Endodermal cell (in vitro differentiated cells): ENCODE measurements at places on chromosomes 12 and 14. TPM values are rescaled to one million over a fixed set of nuclear protein-coding genes. Genes with fewer than 3 reads are reported as not detected.

GRCh38 chr12:80857311-80857710 lies 80.4 kb downstream of the LIN7A start:
- DNase-seq, result no peak

GRCh38 chr12:106113824-106114446 lies 24.8 kb downstream of the NUAK1 start:
- DNase-seq, result no peak

DNA sequence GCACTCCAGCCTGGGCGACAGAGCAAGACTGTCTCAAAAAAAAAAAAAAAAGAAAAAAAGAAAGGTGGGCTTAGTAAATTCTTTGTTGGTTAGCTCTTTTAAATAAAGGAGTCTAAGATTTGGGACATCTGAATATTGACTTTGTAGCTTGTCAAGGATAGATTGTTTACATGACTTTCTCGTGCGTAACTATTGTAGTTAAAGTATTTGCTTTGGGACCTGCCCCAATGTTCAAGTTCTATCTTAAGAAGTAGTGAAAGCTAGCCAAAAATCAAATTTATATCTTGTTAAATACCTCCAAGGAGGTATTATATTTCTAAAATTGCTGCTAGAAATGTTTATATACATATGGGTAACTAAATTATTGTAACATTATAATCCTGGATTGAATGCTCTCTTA lies 32.4 kb downstream of the PTPN21 start:
- DNase-seq, result no peak

- no peak for DNase-seq
Observed at GRCh38 chr14:83913476-83913875, 1616.5 kb upstream of the FLRT2 start.

DNA sequence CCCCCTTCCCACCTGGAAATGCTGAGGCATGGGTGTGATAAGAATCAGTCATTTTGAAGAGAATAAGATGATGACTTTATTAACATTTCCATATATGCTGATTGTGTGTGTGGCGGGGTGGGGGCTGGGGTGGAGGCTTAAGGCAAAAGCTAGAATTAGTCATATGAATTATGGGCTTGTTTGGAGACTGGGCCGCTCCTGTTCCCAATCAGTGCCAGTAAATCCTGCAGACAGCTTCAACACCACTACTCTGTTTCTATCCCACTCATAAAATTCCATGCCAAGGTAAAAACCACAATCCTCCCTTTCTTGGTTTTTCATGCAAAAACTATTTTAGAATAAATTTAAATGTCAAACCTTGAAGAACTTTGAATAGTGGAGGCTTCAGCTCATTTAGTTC lies 29.9 kb upstream of the SLC38A2 start:
- DNase-seq, result no peak

- DNase-seq, result no peak
Observed at GRCh38 chr12:94012590-94012989, 135.8 kb upstream of the PLXNC1 start.

Gene MPHOSPH9
- total RNA-seq, result 57.5 to 88.9 TPM (median 85.3 TPM) in 3 replicates
